ENCODE measurements at places on chromosomes 4 and X.

DNA sequence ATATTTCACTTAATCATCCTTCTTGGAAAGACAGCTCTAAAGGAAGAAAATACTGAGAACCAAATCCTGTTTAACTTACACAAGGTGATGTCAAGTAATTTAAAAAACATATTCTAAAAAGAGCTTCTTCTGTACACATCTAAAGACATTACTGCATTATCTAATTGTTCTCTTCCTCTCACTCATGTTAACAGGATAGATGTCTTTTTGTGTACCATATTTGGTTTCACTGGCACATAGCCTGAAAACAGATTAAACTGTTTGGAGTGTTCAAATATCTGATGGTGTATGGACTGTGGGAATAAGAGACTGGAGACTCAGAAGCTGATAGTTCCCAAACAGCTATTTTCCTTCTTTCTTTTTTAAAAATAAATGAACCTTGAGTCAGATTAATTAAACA is 213.3 kb upstream of the MAB21L2 start:
- H3K4me1 ChIP-seq, result no peaks in the 10 kb centered on the region
- DNase-seq, result no peak
- H3K27me3 ChIP-seq, result no peaks in the 10 kb centered on the region
- no peak overlapping the region for H3K4me3 ChIP-seq
- H3K36me3 ChIP-seq, result no peaks in the 10 kb centered on the region

DNA sequence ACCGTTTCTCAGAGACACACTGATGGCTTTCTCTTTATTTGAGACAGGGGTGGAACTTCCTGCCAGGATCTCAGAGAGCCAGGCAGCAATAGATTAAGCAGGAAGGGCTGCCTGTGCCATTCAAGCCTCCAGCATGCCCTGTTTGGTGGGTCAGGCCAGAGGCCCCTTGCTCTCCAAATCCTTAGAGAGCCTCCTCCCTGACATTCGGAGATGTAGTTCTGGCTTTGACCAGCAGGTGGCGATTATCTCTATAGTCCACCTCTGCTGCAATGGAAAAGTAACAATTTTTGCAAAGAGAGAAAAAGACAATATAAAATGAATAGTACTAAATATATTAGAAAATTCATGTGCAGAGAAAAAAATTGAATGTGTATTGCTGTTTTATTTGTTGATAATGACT is 93.9 kb downstream of the NXF2B start:
- no peak overlapping the region for H3K27ac ChIP-seq
- H3K4me3 ChIP-seq, result no peak overlapping the region
- no peaks in the 10 kb centered on the region for H3K27me3 ChIP-seq
- H3K36me3 ChIP-seq, result no peaks in the 10 kb centered on the region
- no peaks in the 10 kb centered on the region for H3K4me1 ChIP-seq

- H3K36me3 ChIP-seq, result no peaks in the 10 kb centered on the region
- H3K4me1 ChIP-seq, result no peaks in the 10 kb centered on the region
- no peak overlapping the region for H3K4me3 ChIP-seq
- H3K27ac ChIP-seq, result no peak overlapping the region
- no peaks in the 10 kb centered on the region for H3K27me3 ChIP-seq
Observed at GRCh38 chr4:26257850-26258249, 63.0 kb upstream of the RBPJ start.

- DNase-seq, result no peak
- peak overlapping the region; percentile 88 for H3K27ac ChIP-seq
- H3K4me1 ChIP-seq, result peaks cover 31% of the 10 kb centered on the region
- H3K4me3 ChIP-seq, result peak overlapping the region; percentile 83
Observed at GRCh38 chr4:75514949-75515612, 808 bp downstream of the THAP6 start.

DNA sequence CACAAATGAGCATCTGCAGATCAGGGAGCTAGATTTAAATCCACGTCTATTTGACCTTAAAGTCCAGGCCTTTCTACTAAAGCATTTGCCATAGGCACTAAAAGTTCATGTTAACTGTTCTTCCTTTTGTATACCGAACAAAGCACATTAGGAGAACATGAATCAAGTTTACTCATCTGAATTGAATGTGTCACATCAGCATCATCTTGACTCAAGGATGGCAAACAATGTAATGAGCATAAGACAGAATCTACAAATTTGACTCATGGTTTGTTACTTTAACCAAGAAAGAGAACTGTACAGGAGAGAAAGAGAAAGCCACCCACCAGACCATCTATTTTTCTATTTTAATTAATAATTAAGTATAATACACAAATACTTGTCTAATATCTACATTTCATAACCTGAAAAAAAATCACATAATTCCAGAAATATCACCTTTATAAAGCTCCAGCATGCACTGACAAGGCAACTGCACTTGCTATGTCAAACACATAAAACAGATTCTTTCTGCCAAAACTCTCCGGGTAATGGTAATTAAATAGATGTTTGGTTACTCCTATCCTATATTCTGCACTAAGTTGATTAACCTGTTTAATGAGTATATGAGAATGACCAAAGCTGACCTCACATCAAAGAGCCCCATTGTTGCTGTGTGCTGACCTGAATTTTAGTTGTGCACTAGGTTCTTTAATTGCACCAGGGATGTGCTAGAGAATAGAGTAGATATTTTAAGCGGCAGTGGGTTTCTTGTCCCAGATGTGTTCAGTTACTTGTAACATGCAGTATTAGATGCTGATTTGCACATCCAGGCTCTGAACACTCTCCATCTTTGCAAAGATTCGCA is 42.5 kb upstream of the LEF1 start:
- H3K27ac ChIP-seq, result no peak overlapping the region
- no peak overlapping the region for H3K4me3 ChIP-seq
- no peaks in the 10 kb centered on the region for H3K4me1 ChIP-seq
- no peak for DNase-seq

DNA sequence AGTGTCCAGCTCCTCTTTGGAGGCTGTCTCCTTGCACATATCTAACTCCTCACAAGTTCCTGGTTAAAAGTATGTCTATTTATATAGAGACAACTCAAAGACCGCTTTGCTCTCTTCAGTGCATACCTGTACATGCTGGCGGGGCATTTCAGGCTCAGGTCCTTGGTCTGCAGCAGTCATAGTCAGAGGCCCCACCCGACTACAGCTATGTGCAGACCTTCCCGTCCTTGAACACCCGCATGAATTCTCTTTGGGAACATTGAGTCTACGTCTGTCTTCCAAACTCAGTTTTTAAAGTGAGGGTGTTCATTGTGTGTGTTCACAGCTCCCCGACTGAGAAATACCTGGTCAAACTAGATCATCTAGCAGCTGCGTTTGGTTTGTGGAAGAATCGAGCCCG is 4.2 kb downstream of the BCOR start:
- H3K36me3 ChIP-seq, result no peaks in the 10 kb centered on the region
- H3K4me3 ChIP-seq, result peak overlapping the region; percentile 40
- H3K4me1 ChIP-seq, result peaks cover 29% of the 10 kb centered on the region
- no peak overlapping the region for H3K27ac ChIP-seq

DNA sequence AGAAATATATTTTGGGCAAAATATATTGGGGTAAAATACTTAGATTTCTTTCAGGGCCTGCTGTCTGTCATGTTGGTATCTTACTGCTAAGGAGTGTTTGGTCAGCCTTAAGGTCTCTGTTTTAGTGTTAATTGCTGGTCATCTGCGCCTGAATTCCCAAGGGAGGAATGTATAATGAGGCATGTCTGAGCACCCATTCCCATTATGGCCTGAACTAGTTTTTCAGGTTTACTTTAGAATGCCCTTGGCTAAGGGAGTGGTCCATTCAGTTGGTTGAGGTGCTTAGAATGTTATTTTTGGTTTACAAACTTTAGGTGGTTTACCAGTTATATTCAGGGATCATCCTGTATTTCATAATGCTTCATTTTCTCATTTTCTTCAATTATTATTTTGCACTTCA is 125.9 kb downstream of the CFAP299 start:
- no peak overlapping the region for H3K4me3 ChIP-seq
- no peak for DNase-seq
- peaks cover 11% of the 10 kb centered on the region for H3K4me1 ChIP-seq
- no peaks in the 10 kb centered on the region for H3K27me3 ChIP-seq
- no peaks in the 10 kb centered on the region for H3K36me3 ChIP-seq
- no peak overlapping the region for H3K27ac ChIP-seq

DNA sequence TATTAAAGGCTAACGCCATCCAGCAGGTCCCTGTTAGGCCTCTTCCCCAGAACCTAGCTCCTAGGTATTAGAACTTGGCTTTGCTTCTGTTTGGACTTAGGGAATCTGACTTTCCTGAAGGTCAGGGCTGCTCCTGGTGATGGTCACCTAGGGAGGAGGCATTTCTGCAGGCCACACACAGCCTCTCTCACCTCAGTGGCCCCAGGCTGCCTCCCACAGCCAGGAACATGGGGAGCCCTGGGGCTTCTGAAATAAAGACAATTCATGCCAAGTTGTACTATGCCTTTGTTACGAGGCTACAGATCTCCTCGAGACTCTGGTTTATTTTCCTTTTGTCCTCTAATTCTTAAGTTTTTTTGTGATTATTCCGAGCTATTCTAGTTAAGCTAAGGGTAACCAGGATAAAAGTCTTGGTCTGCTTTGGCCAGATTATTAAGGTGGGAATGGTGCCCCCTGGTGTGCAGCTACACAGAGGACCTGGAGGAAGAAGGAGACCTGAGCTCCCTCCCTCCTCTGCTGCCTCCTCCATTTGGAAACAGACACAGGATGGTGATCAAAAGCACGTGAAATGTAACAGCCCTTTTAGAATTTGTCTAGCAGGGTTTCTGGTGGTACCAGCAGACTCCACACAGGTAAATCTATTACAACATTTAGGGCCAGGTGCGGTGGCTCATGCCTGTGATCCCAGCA is 131.0 kb downstream of the DCLK2 start:
- H3K27me3 ChIP-seq, result no peaks in the 10 kb centered on the region
- no peaks in the 10 kb centered on the region for H3K4me1 ChIP-seq
- no peak overlapping the region for H3K4me3 ChIP-seq
- no peak for DNase-seq
- no peak overlapping the region for H3K27ac ChIP-seq

DNA sequence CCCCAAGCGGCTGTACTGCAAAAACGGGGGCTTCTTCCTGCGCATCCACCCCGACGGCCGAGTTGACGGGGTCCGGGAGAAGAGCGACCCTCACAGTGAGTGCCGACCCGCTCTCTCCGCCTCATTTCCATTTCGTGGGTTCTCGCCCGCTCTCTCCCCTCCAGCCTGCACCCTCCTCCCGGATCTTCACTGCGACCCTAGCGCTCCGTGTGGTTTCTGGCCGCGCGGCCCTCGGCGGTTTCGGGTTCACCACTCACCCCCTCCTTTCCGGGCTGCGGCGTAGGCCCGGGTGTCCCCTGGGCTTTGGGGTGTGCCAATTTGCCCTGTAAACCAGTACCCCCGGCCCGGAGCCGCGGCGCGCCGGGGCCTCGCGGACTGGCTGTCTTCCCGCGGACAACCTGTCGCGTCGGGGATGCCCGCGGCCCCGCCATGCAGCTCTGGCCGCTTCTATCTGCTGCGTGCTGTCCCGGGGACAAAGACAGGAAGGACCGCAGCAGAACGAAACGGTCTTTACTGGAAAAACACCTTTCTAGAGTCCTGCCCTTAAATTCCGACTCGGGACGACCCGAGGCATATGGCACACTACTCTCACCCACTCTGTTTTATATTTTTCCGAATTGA is 737 bp downstream of the FGF2 start:
- H3K4me3 ChIP-seq, result peak overlapping the region; percentile 70
- no peak for DNase-seq
- no peak overlapping the region for H3K27ac ChIP-seq
- H3K27me3 ChIP-seq, result peaks cover 34% of the 10 kb centered on the region
- H3K36me3 ChIP-seq, result no peaks in the 10 kb centered on the region
- H3K4me1 ChIP-seq, result peaks cover 10% of the 10 kb centered on the region

DNA sequence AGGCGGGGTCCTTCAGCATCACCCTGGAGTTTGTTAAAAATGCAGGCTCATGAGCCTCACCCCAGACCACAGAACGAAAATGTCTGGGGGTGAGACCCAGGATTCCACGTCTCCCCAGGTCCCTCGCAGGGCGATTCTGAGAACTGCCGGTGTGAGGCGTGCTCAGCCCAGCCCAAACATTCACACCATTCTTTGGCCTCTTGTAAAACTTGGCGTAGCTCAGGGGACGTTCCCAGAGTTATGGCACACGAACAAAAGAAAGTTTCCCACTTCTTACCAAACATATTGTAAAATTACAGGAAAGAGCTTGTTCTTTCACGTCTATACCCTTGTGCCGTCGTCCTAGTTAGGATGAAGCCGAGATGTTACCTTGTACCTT is 12.9 kb downstream of the CD99 start:
- no peak overlapping the region for H3K4me3 ChIP-seq
- no peak for DNase-seq
- H3K36me3 ChIP-seq, result no peaks in the 10 kb centered on the region
- H3K27me3 ChIP-seq, result no peaks in the 10 kb centered on the region
- H3K4me1 ChIP-seq, result peaks cover 64% of the 10 kb centered on the region

- no peak overlapping the region for H3K4me3 ChIP-seq
- no peak overlapping the region for H3K27ac ChIP-seq
- DNase-seq, result no peak
- H3K36me3 ChIP-seq, result peaks cover 46% of the 10 kb centered on the region
- no peaks in the 10 kb centered on the region for H3K27me3 ChIP-seq
Observed at GRCh38 chr4:912548-913279, 19.4 kb downstream of the GAK start.

DNA sequence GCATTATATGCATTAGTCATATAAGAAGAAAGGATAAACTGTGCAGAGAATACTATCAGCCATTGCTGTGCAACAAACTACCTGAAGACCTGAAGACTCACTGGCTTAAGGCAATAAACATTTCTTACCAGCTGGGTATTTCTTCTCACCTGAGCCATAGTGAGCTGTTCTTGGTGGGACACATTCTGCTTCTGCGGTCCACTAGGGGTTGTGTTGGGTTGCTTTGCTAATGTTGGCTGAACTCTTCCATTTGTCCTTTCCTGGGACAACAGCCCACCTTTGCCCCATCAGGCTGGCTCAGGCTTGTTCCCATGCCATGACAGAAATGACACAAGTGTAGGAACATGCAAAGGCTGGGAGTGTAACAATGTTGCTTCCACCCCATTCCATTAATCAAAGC is 388.6 kb downstream of the PCDH7 start:
- no peaks in the 10 kb centered on the region for H3K4me1 ChIP-seq
- no peaks in the 10 kb centered on the region for H3K27me3 ChIP-seq
- H3K4me3 ChIP-seq, result no peak overlapping the region

- no peak overlapping the region for H3K27ac ChIP-seq
- H3K4me1 ChIP-seq, result peaks cover 9% of the 10 kb centered on the region
- peak overlapping the region; percentile 15 for H3K4me3 ChIP-seq
- no peaks in the 10 kb centered on the region for H3K36me3 ChIP-seq
Observed at GRCh38 chr4:37675587-37676290, 10.4 kb downstream of the RELL1 start.

All from effector memory CD4-positive, alpha-beta T cell (primary cell).